ENCODE measurements at places on chromosomes 5 and 9. TPM values are rescaled to one million over a fixed set of nuclear protein-coding genes. Genes with fewer than 3 reads are reported as not detected.
A peak's percentile ranks its signal among the peaks of the same experiment; 100 is the strongest.

DNA sequence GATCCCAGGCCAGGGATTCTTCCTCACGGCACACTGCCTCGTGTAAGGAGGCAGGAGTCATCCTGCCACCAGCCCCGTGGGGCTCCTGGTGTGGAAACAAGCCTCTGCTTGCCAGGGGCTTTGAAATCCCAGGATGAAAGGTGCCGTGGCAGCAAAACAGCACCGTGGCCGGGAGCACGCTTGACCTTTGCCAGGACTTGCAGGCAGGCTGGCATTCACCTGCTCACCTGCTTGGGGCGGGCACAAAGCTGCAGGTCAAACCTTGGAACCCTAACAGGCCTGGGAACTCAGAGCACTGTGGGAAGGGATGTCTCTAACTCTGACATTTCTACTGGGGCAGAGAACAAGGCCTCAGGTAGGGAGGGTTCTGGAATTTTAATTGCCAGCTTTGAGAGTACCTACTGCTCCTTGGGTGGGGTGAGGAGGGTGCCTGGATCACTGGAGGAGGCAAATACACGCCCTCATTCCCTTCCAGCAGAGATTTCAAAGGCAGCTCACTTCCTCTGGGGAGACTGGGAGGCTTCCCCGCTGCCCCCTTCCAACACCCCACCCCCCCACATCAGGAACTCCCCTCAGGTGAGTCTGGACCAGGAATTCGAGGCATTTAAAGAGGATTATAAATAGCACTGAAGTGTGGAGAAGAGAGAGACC lies 45.6 kb upstream of the STXBP1 start:
- peak overlapping the region; percentile 71 for H3K4me3 ChIP-seq
- no peaks in the 10 kb centered on the region for H3K27me3 ChIP-seq
- H3K27ac ChIP-seq = no peak overlapping the region
- H3K36me3 ChIP-seq = peaks cover 5% of the 10 kb centered on the region
- DNase-seq = no peak
- H3K4me1 ChIP-seq = peaks cover 24% of the 10 kb centered on the region

- DNase-seq = no peak
- H3K4me3 ChIP-seq = no peak overlapping the region
- no peaks in the 10 kb centered on the region for H3K4me1 ChIP-seq
- H3K27me3 ChIP-seq = peaks cover 13% of the 10 kb centered on the region
- H3K36me3 ChIP-seq = no peaks in the 10 kb centered on the region
These were observed 6.3 kb downstream of the MRPL36 start for GRCh38 chr5:1793301-1793740.

DNA sequence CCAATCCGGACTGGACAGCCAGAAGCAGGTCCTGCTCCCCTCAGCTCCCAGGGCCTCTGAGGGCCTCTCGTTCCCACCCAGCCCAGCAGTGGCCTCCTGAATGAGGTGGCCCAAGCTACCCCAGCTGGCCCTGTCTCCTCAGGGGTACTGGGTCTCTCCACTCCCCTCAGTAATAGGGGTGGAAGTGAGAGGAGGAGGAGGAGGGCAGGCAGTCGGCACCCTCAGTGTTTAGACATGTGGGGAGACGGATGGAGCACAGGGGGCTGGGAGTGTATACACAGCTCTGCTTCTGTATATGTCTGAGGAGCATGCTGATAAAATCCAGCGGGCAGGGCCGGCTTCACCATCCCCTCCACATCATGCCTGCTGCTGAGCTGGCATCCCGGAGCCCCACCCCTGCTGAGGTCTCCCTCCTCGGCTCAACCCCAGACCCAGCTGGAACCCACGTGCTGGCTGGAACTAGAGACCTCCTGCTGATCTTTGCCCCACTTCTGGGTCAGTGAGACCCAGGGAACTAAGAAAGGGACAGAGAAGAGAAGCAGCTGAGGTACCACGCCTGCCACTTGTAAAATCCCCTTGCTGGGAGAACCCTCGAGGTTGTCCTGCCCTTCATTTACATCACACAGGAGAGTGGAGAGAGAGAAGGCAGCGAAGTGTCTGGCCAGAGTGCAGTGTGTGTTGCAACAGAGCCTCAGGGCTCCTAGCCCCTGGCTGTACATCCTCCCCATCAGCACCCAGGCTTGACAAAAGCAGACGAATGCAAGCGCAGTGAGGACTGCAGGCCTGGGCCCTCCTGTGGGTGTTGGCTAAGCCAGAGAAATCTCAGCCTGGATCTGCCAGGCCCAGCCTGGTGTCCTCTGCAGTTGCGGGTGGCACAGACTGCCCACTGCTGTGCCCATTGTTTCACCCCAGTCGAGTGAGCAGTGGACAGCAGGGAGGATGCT lies 77.5 kb downstream of the PSD2 start:
- H3K36me3 ChIP-seq = peaks cover 4% of the 10 kb centered on the region
- no peaks in the 10 kb centered on the region for H3K4me1 ChIP-seq
- H3K27ac ChIP-seq = no peak overlapping the region
- no peak for DNase-seq
- no peaks in the 10 kb centered on the region for H3K27me3 ChIP-seq
- H3K4me3 ChIP-seq = no peak overlapping the region

DNA sequence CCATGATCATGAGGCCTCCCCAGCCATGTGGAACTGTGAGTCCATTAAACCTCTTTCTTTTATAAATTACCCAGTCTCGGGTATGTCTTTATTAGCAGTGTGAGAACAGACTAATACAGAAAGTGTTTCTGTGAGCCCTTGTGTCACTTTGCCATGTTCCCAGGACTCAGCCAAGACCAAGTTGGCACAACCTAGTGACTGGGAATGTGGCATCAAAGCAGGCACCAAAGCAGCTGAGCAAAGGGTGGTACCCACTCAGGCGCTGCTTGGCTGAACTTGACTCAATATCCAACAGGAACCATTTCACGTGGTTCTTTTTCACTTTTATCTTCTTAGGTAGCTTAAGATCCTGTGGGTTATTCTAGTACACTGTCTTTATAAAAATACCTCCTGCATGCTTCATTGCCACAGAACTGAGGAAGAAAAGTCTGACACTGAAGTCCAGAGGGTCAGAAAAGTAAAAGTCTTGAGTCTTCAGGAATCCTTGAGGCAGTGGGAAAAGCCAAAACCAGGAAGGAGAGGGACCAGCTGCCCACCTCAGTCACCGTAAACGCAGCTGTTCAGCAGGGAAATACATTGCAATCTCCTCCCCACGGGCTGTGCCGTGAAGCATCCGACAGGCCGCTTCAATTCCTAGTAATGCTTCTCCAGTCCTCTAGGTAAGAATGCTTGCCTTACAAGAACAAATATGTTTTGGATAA lies 90.5 kb upstream of the RETREG1 start:
- H3K4me1 ChIP-seq = peaks cover 20% of the 10 kb centered on the region
- DNase-seq = no peak
- H3K27ac ChIP-seq = no peak overlapping the region

GRCh38 chr9:98541684-98542230 lies 167.0 kb downstream of the GABBR2 start:
- H3K36me3 ChIP-seq = no peaks in the 10 kb centered on the region
- H3K4me3 ChIP-seq = no peak overlapping the region
- no peak overlapping the region for H3K27ac ChIP-seq
- no peak for DNase-seq
- H3K4me1 ChIP-seq = no peaks in the 10 kb centered on the region

DNA sequence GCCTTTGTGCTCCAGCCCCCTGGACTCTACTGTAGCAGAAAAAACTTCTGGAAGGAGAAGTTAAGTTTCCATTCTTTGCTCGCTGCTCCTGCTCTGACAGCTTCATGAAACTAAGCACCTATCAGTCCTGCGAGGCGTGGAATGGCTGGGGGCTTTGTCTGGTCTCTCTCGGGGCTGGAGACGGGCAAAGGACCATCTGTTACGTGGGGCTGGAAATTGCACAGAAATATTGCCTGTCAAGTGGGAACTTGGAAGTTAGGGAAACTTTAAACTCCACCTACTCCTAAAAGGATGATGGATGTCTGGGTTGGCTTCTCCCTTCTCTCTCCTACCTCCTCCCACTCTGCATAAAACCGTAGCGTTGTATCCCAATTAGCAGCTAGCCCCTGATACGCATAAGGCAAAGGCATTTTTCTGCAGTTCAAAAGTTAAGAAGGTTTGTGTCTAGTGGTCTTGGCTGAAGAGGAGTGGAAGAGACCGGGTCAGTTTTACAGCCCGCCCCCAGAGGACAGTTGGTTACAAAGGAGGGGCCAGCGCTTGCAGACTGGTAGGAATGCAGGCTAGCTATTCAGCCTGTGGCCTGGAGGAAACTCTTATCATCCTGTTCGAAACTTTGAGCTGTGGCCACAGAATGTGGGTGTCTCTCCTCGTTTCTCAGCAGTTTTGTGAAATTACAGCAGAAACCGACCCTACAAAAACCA lies 1.3 kb downstream of the FBXL7 start:
- peak overlapping the region; percentile 77 for H3K4me3 ChIP-seq
- peaks cover 2% of the 10 kb centered on the region for H3K36me3 ChIP-seq
- H3K4me1 ChIP-seq = peaks cover 22% of the 10 kb centered on the region
- H3K27ac ChIP-seq = peak overlapping the region; percentile 87
- DNase-seq = peak; percentile 26

DNA sequence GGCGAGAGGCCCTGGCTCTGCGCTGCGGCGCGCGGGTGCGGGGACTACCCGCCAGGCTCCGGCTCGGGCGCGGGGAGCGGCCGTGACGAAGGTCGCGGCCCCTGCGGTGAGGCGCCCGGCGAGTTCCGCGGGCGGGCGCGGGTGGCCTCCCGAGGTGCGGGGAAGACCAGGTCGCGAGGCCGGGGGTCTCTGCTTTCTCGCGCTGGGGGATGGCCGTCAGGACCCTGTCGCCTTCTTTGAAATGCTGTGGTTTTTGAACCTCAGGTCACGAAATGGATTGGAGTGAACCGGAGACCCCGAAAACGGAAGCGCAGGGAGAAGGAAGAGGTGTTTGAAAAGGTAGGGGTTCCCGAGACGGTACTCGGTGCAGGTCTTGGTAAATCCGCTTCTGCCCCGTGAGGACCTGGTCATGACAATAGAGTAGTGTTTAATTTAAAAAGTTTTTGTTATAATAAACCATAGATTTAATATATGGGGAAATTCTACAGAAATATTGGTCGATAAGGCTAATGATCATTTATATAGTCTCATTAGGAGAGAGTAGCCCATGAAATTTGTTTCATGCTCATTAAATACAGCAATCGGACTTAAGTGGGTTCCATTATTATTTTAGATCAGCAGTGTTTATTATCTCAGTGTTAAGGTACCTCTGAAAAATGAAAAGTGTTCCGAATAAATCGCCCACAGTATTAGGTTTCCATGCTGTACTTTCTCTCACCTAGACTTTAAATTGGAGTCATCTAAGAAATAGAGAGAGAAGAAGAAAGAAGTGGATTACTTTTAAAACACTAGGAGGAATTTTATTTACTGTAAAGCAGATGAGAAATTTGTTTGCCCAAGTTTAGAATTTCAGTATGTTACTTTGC lies 279.0 kb downstream of the AOPEP start:
- peak overlapping the region; percentile 96 for H3K27ac ChIP-seq
- H3K36me3 ChIP-seq = peaks cover 8% of the 10 kb centered on the region
- H3K27me3 ChIP-seq = no peaks in the 10 kb centered on the region
- H3K4me1 ChIP-seq = peaks cover 42% of the 10 kb centered on the region
- DNase-seq = no peak

Gene ARHGEF37
- 2.4 TPM for total RNA-seq

Gene CMYA5
- total RNA-seq = 1.1 TPM

GRCh38 chr9:109253637-109254284 lies 67.1 kb downstream of the EPB41L4B start:
- H3K27ac ChIP-seq = no peak overlapping the region
- DNase-seq = no peak
- H3K36me3 ChIP-seq = no peaks in the 10 kb centered on the region
- H3K27me3 ChIP-seq = peaks cover 3% of the 10 kb centered on the region
- H3K4me1 ChIP-seq = peaks cover 17% of the 10 kb centered on the region
- H3K4me3 ChIP-seq = no peak overlapping the region

Gene EXOSC2
- total RNA-seq = 46.5 TPM

- H3K4me1 ChIP-seq = no peaks in the 10 kb centered on the region
- no peak overlapping the region for H3K4me3 ChIP-seq
- no peaks in the 10 kb centered on the region for H3K27me3 ChIP-seq
- no peak for DNase-seq
- no peak overlapping the region for H3K27ac ChIP-seq
- H3K36me3 ChIP-seq = peaks cover 7% of the 10 kb centered on the region
These were observed 214.2 kb downstream of the TRIM32 start for GRCh38 chr9:116901260-116901659.

- H3K36me3 ChIP-seq = no peaks in the 10 kb centered on the region
- H3K27me3 ChIP-seq = peaks cover 9% of the 10 kb centered on the region
- peaks cover 6% of the 10 kb centered on the region for H3K4me1 ChIP-seq
- no peak for DNase-seq
- H3K4me3 ChIP-seq = no peak overlapping the region
- no peak overlapping the region for H3K27ac ChIP-seq
These were observed 21.9 kb downstream of the ASS1 start for GRCh38 chr9:130466537-130467217.

Gene ENG
- 0.91 TPM for total RNA-seq

Gene ST8SIA4
- 5.5 TPM for total RNA-seq

Gene TRIP13
- total RNA-seq = 11.9 TPM

Gene SHOC1
- total RNA-seq = not detected

DNA sequence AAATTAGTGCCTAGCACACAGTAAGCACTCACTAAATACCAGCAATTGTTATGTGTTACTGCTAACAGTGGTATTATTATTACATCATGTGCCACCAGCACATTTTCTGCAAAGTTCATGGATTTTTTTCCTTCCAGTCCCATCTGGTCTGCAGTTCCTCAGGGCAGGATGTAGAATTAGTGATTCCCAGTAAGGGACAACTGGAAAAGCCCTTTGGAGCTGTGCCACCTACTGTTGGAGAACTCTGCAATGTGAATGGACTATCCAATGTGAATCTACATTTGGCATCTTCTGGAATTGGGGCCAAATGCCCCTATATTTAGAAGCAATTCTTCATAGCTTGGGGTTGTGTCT lies 154.0 kb downstream of the CDH6 start:
- no peaks in the 10 kb centered on the region for H3K27me3 ChIP-seq
- H3K4me1 ChIP-seq = no peaks in the 10 kb centered on the region
- H3K4me3 ChIP-seq = no peak overlapping the region
- H3K36me3 ChIP-seq = no peaks in the 10 kb centered on the region
- H3K27ac ChIP-seq = no peak overlapping the region
- DNase-seq = no peak

Gene PRDM9
- total RNA-seq = not detected

Gene SLC36A2
- not detected for total RNA-seq

Gene KIF27
- 24.6 TPM for total RNA-seq

Gene PMPCA
- 63.6 TPM for total RNA-seq

Gene OMD
- not detected for total RNA-seq

GRCh38 chr9:104780796-104781395 lies 17.0 kb downstream of the NIPSNAP3B start:
- H3K27ac ChIP-seq = no peak overlapping the region
- H3K4me1 ChIP-seq = no peaks in the 10 kb centered on the region
- no peak overlapping the region for H3K4me3 ChIP-seq
- H3K27me3 ChIP-seq = no peaks in the 10 kb centered on the region

Gene AGXT2
- total RNA-seq = not detected

Data from progenitor cell of endocrine pancreas (in vitro differentiated cells).